Renal cortex interstitium (tissue), 15 donors: ENCODE measurements at places on chromosomes 3 and 15. TPM values are rescaled to one million over a fixed set of nuclear protein-coding genes. Genes with fewer than 3 reads are reported as not detected.

- DNase-seq: no peak
Observed at GRCh38 chr3:136074546-136075170, 109.1 kb downstream of the PPP2R3A start.

- DNase-seq: no peak
Observed at GRCh38 chr15:47820747-47821319, 103.5 kb downstream of the SEMA6D start.

- DNase-seq: no peak
Observed at GRCh38 chr3:71684046-71684756, 41.0 kb downstream of the EIF4E3 start.

Gene AP3B2
- 3.9 TPM for polyA plus RNA-seq

DNA sequence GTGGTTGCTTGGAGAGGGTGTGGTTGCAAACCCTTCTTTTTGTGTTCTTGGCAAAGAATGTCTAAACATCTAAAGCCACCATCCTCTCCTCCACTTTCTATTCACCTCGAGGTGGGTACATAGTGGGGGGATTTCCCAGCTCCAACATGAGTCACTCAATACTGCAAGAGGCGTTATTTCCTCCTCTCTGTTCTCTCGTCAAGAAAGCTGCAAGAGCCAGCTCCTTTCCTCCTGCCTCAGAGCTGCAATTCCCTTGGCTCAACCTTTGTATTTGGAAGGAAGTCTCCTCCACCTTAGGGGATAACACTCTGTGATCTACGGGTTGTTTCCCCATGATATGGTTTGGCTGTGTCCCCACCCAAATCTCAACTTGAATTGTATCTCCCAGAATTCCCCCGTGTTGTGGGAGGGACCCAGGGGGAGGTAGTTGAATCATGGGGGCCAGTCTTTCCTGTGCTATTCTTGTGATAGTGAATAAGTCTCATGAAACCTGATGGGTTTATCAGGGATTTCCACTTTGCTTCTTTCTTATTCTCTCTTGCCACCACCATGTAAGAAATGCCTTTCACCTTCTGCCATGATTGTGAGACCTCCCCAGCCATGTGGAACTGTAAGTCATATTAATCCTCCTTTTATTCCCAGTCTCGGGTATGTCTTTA, 138.4 kb downstream of the PLCL2 start:
- no peak for DNase-seq

GRCh38 chr15:57697588-57697987, 8.9 kb upstream of the POLR2M start:
- no peak for DNase-seq

Gene CCDC54
- polyA plus RNA-seq: 0.17 TPM

Gene RPP25
- polyA plus RNA-seq: 2.5 TPM

Gene NDN
- polyA plus RNA-seq: 75.2 TPM

GRCh38 chr15:51739061-51739712, 1.7 kb upstream of the LYSMD2 start:
- DNase-seq: no peak

Gene SLC24A5
- polyA plus RNA-seq: 0.64 TPM

Gene CHAC1
- 3.2 TPM for polyA plus RNA-seq

Gene SLC22A13
- polyA plus RNA-seq: 2.7 TPM

Gene TMED3
- 55.8 TPM for polyA plus RNA-seq

GRCh38 chr3:52216585-52217408, 8.6 kb downstream of the TLR9 start:
- DNase-seq: no peak
